Thoracic aorta (tissue), 2 donors: ENCODE measurements at places on chromosomes 13 and 19. TPM values are rescaled to one million over a fixed set of nuclear protein-coding genes. Genes with fewer than 3 reads are reported as not detected.

DNA sequence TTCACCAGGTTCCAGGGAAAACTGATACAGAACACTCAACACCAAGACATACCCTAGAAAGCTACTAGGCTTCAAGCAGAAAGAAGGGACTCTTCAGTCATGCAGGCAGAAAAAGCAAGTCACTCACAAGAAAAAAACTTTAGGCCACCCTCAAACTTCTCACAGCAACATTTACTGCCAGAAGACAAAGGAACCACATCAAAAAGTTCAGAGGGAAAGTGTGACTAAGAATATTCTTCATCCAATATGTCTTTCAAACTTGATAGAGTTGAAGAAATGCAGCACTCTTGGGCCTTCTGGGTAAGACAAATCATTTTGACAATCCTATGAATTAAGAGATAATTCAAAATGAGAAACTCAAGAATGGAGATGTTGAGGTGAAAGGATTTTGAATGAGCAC, 7.7 kb downstream of the DZIP1 start:
- H3K4me3 ChIP-seq: no peak overlapping the region
- DNase-seq: no peak
- no peak overlapping the region for H3K27ac ChIP-seq
- H3K4me1 ChIP-seq: no peaks in the 10 kb centered on the region

- no peak overlapping the region for H3K27ac ChIP-seq
- H3K4me3 ChIP-seq: no peak overlapping the region
- H3K27me3 ChIP-seq: no peaks in the 10 kb centered on the region
- no peak for DNase-seq
- H3K36me3 ChIP-seq: no peaks in the 10 kb centered on the region
These were observed 17.3 kb downstream of the CKM start for GRCh38 chr19:45305421-45305820.

- no peaks in the 10 kb centered on the region for H3K36me3 ChIP-seq
- H3K27ac ChIP-seq: no peak overlapping the region
- H3K4me1 ChIP-seq: no peaks in the 10 kb centered on the region
These were observed 105.1 kb downstream of the SOX1 start for GRCh38 chr13:112172017-112172416.

- no peak for DNase-seq
- H3K27ac ChIP-seq: no peak overlapping the region
- no peaks in the 10 kb centered on the region for H3K36me3 ChIP-seq
- H3K4me1 ChIP-seq: no peaks in the 10 kb centered on the region
- no peak overlapping the region for H3K4me3 ChIP-seq
- H3K27me3 ChIP-seq: no peaks in the 10 kb centered on the region
These were observed 220.4 kb upstream of the HTR2A start for GRCh38 chr13:47117268-47117667.

DNA sequence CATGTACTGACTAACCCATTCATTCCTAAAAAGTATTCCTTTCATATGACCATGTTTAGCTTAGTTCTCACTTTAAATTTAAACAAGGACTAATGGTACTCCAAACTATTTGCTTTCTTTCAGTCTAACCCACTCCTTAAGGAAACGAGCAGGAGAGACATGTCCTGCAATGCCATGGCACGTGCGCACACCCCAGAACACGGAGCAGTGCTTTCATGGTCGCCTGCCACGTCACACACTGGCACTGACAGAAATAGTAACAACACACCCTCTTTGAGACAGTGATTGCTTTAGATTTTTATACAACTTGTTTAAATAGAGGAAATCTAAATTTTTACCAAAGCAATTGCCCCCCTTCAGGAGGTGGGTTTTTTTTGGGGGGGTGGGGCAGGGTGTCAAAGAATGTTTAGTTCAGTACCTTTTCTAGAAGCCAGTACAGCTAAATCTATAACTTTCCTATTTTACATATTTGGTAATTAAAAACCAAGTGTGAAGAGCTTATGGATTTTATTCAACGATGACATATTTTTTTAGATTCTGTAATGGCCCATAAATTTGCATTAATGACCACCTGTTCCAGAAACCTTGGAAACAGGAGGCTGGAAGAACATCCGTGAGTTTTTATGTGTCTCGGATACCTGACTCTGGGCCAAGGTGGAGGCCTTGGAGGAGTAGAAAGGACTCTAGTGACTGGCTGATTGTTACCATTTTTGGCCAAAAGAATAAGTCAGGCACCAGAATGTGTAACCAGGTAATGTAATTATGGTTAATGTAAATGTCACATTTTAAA, 247.1 kb downstream of the DCT start:
- H3K4me3 ChIP-seq: no peak overlapping the region
- DNase-seq: no peak
- H3K4me1 ChIP-seq: no peaks in the 10 kb centered on the region
- H3K27ac ChIP-seq: no peak overlapping the region
- no peaks in the 10 kb centered on the region for H3K27me3 ChIP-seq

DNA sequence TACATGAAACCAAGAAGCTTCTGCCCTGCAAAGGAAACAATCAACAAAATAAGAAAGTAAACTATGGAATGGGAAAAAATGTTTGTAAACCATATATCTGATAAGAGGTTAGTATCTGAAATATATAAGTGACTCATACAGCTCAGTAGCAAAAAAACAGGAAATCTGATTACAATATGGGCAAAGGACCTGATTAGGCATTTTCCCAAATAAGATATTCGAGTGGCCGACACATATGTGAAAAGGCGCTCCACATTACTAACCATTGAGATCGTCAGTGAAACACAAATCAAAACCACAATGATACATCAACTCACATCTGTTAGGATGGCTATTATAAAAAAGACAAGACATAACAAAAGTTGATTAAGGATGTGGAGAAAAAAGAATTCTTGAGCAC, 2818.6 kb upstream of the PCDH20 start:
- H3K27me3 ChIP-seq: no peaks in the 10 kb centered on the region
- H3K36me3 ChIP-seq: no peaks in the 10 kb centered on the region
- H3K4me1 ChIP-seq: no peaks in the 10 kb centered on the region
- H3K4me3 ChIP-seq: no peak overlapping the region

The ATP8B3 gene
- 1.4 TPM for total RNA-seq

DNA sequence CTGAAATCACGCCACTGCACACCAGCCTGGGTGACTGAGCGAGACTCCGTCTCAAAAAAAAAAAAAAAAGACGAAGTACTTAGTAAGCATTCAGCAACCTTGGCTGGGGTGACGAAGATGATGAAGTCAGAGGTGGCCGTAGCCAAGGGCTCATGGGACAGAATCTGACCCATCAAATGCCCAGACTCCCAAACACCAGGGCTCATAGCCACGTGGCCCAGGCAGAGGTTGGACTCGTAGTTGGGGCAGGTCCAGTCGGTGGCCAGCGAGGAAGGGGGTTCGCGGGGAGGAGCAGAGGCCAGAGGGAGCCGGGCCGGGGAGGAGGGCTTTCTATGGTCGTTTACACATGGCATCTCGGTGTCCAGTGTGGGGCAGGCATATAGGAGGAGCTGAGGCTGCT, 52.1 kb upstream of the EHD2 start:
- H3K27ac ChIP-seq: no peak overlapping the region
- no peaks in the 10 kb centered on the region for H3K36me3 ChIP-seq
- peaks cover 31% of the 10 kb centered on the region for H3K4me1 ChIP-seq
- no peak for DNase-seq
- H3K4me3 ChIP-seq: no peak overlapping the region
- H3K27me3 ChIP-seq: no peaks in the 10 kb centered on the region

DNA sequence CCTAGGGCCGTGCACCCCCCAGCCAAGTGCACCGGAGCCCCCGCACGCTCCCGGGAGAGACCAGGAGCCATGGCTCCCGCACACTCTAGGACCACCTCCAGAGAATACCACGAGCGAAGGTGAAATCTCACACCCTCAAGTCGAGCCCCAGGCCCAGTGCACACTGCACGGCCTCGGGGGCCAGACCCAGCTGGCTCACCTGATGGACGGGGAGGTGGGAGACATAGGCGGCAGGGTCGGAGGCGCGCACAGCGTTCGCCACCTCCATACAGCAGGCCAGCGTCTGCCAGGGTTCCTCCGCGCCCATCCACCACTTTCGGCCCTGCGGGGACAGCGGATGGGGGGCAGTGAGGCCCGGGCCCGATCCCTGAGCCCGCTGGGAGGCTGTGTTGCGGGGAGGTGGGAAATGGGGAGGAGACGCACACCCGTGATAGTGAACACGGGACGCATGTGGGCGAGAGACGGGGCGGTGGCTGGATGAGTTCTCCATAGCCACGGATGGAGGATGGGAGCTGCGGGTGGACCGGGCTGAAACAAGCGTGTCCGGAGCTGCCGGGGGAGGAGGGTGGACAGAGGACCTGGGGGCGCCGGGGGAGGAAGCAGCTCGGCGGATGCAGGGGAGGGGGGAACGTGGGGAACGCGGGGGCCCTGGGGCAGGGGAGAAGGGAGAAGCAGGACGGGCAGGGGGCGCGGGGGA, 13.0 kb downstream of the POLRMT start:
- H3K4me1 ChIP-seq: no peaks in the 10 kb centered on the region
- no peak for DNase-seq
- no peak overlapping the region for H3K27ac ChIP-seq
- no peaks in the 10 kb centered on the region for H3K27me3 ChIP-seq

DNA sequence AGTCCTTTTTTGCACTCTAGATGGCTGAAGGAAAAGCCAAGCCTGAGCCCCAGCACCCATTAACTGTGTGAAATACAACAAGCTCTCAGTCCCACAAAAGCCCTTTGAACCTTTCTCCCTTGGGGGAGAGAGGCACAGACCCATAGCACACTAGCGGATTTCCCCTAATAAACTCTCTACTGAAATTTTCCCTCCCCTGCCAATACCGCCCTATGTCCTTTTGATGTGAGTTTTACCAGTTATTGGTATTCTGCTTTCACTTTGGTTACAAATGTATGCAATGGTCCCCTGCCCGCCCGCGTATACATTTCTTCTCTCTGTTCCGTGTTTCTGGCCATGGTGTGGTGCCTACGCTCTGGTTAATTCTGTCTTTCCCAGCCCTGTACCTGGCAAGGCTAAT, 54.0 kb upstream of the MYO16 start:
- H3K27me3 ChIP-seq: no peaks in the 10 kb centered on the region
- H3K27ac ChIP-seq: no peak overlapping the region

- no peak for DNase-seq
- H3K4me3 ChIP-seq: no peak overlapping the region
- H3K4me1 ChIP-seq: no peaks in the 10 kb centered on the region
These were observed 20.3 kb downstream of the CHST8 start for GRCh38 chr19:33641956-33642498.

DNA sequence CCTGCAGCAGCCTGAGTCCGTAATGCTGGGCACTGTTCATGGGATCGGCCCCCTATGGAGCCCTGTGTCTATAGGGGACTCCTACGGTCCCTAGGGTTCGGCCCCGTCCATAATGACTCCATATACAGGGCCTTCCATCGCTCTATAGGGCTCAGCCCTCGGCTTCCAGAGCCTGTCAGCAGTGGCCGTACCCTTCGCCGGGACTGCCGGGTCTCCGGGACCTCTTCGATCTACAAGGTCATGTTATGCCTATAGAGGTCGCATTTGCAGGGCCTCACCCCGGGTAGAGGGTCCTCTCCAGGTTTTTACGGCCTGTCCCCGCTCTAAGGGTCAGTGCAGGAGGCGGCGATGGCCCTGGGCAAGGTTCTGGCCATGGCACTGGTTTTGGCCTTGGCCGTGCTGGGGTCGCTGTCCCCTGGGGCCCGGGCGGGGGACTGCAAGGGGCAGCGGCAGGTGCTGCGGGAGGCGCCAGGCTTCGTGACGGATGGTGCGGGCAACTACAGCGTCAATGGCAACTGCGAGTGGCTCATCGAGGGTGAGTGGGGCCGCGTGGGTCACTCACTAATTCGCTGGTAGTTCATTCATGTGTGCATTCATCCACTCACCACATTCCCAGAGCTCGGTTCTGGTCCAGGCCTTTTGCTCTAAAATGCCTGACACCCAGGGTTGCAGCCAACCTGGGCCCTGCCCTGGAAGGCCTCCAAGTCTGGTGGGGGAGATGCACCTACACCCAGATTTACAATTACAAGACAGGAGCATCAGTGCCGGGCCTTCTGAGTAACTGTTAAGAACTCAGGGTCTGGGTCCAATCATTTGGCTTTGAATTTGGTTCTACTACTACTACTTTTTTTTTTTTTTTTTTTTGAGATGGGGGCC, 699 bp downstream of the MEGF8 start:
- H3K4me1 ChIP-seq: peaks cover 11% of the 10 kb centered on the region
- H3K27ac ChIP-seq: no peak overlapping the region
- DNase-seq: no peak
- H3K36me3 ChIP-seq: no peaks in the 10 kb centered on the region
- H3K4me3 ChIP-seq: peak overlapping the region; percentile 88

DNA sequence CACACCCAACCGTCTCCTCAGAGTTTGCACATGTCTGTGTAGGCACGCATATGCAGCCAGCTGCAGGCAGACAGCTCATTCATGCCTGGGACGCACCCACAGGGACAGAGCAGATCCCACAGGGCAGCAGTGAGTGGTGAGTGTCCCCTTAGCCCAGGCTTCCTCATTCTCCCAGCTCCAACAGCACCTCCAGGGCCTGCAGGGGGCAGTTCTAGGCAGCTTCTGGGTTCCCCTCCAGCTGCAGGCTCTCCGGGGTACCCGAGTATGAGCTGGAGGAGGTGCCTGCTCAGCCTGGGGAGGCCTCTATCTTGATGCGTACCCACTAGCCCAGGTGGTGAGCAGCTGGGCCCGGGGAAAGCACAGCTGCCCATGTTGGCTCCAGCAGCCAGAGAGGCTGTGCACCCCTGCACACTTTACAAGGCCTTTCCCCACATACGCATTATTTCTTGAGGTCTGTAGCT, 1.3 kb upstream of the SHANK1 start:
- H3K4me3 ChIP-seq: no peak overlapping the region
- peaks cover 25% of the 10 kb centered on the region for H3K4me1 ChIP-seq

The ZNF628 gene
- 3.5 TPM for total RNA-seq

DNA sequence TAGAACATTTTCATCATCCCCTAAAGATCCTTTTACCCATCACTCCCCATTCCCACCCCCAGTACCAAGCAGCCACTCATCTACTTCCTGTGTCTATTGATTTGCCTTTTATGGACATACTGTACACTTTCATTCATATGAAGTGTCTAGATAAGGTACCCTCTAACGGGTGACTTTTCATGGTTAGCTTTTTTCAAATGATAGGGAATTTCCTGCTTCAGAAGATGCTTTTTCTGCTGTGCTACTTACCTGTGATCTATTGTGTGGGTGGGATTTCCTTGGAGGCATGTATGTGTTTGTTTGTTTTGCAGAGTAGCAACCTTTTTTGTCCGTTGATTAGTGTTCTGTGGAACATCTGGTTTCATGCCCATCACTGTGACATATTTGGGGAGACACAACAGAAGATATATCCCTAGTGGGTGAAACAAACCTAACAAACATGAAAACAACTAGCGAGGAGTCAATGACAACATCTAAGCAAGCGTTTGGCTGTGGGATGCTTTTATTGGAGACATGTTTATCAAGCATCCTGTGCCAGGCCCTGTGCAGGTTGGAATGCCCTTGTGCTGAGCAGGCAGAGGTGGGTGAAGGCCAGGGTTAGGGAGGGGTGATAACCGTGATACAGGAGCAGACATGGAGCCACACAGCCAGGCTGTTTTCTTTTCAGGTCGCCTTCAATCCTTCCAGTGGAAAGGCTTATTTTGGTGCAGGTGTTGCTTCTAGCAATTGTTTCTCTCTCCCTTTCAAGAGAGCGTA, 17.6 kb downstream of the SPINT2 start:
- peaks cover 59% of the 10 kb centered on the region for H3K4me1 ChIP-seq
- peaks cover 14% of the 10 kb centered on the region for H3K36me3 ChIP-seq
- H3K27me3 ChIP-seq: no peaks in the 10 kb centered on the region
